ENCODE measurements at places on chromosomes 11 and 22.

- no peak for DNase-seq
Observed at GRCh38 chr11:130599073-130599654, 150.7 kb downstream of the ADAMTS15 start.

DNA sequence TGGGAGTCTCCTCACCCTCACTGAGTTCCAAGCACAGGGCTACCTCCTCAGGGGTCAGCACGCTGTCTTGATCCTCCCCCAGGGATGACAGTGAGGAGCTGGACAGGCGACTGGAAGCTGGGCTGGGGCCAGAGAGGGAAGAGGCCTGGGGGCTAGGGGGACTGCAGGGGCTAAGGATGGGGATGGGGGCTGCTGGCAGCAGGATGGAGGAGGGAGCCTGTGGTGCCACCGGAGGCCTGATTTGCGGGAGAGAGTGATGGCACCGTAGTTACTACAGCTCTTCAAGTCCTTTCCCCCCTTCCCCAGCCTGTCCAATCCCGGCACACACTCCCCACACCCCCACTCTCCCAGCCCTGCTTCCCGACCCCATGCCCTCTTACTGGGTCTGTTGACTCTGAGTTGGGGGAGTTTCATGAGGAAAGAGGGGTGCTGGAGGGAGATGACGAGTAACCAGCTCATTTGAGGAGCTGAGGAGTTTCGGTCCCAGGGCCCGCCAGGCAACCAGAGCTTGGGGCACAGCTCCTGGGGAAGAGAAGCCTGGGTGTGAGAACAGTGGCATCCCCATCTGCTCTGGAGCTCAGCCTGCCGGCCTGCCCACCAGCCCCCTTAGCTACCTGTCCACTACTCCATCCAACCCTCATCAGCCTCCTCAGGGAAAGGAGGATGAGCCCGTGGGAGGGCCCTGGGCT lies 10.5 kb downstream of the ROBO4 start:
- DNase-seq, result no peak

- DNase-seq, result no peak
Observed at GRCh38 chr11:118980191-118980881, 8.8 kb downstream of the FOXR1 start.

GRCh38 chr11:33475993-33476392 lies 218.8 kb downstream of the HIPK3 start:
- no peak for DNase-seq

- no peak for DNase-seq
Observed at GRCh38 chr22:32226326-32227104, 21.6 kb upstream of the RFPL2 start.

- DNase-seq, result no peak
Observed at GRCh38 chr22:47155131-47155885, 392.9 kb downstream of the TBC1D22A start.

- DNase-seq, result no peak
Observed at GRCh38 chr22:30429887-30430286, 4.3 kb downstream of the MTFP1 start.

DNA sequence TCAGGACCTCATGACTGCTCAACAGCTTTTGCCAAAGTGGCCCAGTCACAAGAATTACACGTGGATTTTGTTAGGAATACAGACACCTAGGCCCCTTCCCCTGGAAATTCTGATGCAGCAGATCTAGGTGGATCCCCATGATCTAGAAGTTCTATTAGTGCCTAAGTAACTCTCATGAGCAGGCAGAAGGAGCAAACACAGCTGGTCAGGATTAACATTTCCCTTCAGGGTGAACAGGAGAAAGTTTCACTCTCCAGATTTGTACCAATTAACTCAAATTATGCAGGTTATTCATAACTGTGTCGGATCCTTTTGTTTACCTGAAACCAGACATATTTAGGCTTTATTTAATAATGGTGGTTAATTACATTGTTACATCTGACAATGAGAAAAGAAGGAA lies 593.4 kb upstream of the ARHGAP42 start:
- DNase-seq, result no peak

- DNase-seq, result no peak
Observed at GRCh38 chr11:128555606-128556005, 31.8 kb downstream of the ETS1 start.

DNA sequence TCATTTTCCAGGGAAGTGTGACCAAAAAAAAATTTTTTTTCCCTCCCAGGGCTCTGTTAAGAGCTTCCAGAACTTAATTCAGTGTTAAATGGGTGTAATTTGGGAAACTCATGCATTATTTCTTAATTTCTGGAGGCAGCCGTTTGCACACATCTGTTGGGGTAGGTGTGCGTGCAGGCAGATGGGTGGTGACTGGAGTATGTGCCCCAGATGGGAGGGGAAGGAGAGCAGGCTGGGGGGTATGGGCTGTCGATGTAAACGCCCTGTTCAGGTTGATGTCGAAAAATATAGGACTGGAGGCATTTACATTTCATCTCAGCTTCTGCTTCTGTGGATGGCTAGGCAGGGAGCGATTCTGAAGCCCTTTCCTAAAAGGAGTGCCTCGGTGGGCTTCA lies 13.7 kb upstream of the SHISAL1 start:
- no peak for DNase-seq

DNA sequence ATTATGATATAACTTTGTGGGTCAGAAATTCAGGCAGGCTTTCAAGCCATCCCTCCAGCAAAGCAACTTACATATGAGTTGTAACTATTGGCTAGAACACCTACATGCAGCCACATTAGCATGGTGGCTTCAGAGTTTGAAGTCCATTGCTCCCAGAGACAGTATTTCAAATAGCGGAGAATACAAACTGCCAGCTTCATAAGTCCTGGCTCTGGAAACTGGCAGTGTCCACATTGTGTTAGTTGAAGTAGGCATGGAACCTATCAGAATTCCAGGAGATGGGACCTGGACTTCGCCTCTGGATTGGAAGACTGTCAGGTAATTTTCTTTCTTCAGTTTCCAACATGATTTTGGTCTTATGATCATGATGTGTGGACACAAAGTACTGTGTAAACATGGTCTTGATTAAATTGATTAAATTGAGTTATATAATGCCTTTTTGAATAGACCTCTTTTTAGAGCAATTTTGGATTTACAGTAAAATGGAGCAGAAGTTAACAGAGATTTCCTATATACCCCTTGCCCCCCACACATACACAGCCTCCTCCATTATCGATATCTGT lies 209.9 kb upstream of the NAV2 start:
- DNase-seq, result no peak

DNA sequence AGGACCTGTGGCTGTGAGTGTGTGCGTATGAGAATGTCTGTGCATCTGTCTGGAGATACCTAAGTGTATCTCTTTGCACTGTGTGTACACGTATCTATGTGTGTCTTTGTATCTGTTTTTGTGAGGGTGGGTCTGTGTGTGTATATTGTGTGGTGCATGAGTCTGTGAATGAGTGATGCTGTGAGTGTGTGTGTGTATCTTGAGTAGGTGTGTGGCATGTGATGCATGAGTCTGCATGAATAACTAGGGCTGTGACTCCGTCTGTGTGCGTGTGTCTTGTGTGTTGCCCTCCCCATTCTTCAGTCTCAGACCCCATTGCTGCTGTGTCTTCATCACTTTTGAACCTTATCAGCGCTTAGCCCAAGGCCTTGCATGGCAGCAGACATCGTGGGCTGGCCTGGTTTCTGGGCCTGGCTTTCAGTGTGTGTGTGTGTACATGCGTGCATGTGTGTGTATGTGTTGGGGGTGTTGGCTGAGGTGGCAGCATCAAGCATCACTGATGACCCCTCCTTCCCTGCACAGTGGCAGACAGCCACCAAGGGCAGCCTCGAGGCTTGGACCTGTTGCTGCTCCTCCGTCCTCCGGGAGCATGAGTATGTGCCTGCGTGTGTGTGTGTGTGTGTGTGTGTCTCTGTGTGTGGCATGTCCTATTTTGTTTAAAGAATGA lies 1.4 kb downstream of the SGSM1 start:
- no peak for DNase-seq

- no peak for DNase-seq
Observed at GRCh38 chr22:26196657-26197056, 27.4 kb downstream of the SEZ6L start.

- DNase-seq, result peak; percentile 28
Observed at GRCh38 chr11:68038718-68039525, at the start of gene TCIRG1. TCIRG1 (plus strand) TSS chr11:68039025; CDS start chr11:68041272, 2,247 bp downstream.

- DNase-seq, result no peak
Observed at GRCh38 chr11:63610604-63611394, 3.4 kb downstream of the PLAAT3 start.

- DNase-seq, result no peak
Observed at GRCh38 chr22:46322711-46323110, 12.8 kb upstream of the TRMU start.

DNA sequence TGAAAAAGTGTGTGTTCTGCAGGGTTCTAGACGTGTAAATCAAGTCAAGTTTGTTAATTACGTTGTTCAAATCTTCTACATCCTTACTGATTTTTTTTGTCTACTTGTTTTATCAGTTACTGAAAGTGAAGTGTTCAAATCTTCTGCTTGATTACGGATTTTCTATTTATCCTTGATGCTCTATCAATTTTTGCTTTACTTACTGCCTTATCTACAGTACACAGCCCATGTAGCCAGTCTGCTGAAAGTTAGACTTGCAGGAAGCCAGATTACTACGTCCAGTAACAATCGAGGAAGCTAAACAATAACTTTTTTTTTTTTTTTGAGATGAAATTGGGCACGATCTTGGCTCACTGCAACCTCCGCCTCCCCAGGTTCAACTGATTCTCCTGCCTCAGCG lies 15.6 kb upstream of the C11orf24 start:
- DNase-seq, result no peak

GRCh38 chr11:12232817-12233601 lies 122.6 kb downstream of the MICAL2 start:
- DNase-seq, result no peak

GRCh38 chr22:36904260-36904880 lies 9.1 kb upstream of the CSF2RB start:
- DNase-seq, result no peak

GRCh38 chr22:19824926-19825339 lies 29.7 kb downstream of the GNB1L start:
- DNase-seq, result no peak

- no peak for DNase-seq
Observed at GRCh38 chr11:117716521-117717440, 80.2 kb downstream of the DSCAML1 start.

DNA sequence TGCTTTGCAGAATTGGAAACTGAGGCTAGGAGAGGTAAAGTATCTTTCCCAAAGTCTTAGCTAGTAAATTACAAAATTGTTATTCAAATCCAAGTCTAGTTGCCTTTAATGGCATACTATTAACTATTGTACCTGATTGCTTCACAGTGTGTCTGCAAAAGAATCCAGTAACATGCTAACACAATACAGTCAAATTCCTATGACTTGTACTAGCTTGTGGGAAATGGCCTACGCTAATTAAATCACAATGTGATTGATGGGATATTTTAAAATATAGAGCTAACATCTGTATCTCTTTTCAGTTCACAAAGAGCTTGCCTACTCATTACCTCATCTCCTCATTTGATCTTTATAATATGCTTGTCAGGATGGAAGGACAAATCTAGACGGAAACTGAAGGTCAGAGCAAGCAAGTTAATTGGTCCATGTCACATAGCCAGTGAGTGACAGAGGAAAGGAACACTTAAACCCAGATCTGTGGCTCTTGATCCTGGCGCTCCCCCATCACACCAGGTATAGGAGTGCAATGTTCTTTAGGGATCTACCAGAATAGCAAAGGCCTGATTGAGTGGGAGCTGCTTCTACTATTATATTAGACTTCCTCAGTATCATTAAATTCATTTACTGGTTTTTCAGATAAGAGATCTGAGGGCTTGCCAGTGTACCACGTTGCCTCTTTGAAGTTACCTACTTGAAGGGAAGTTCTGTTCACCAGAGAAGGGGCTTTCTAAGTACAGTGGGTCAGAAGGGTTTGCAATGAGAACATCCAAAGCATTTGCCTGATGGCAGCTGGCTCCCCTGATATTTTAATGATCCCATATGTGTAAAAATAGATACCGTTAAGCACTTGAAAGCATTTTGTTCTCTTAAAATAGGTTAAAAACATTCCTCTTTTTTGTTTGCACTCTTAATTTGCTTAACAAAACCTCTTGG lies 213.6 kb upstream of the SESN3 start:
- DNase-seq, result no peak

- no peak for DNase-seq
Observed at GRCh38 chr11:44634401-44635281, 69.2 kb downstream of the CD82 start.

- no peak for DNase-seq
Observed at GRCh38 chr11:61779666-61780525, 12.5 kb downstream of the TMEM258 start.

DNA sequence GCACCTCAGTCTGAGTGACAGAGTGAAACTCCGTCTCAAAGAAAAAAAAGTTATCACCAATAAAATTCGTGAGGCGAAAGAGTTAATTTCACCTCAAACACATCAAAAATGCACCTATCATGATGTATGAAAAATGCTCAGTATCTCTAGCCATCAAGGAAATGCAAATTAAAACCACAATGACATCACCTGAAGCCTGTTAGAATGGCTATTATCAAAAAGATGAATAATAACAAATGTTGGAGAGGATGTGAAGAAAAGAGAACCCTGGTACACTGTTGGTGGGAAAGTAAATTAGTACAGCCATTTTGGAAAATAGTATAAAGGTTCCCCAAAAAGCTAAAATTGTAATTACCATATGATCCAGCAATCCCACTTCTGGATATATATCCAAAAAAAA lies 23.6 kb downstream of the CHEK2 start:
- DNase-seq, result no peak

DNA sequence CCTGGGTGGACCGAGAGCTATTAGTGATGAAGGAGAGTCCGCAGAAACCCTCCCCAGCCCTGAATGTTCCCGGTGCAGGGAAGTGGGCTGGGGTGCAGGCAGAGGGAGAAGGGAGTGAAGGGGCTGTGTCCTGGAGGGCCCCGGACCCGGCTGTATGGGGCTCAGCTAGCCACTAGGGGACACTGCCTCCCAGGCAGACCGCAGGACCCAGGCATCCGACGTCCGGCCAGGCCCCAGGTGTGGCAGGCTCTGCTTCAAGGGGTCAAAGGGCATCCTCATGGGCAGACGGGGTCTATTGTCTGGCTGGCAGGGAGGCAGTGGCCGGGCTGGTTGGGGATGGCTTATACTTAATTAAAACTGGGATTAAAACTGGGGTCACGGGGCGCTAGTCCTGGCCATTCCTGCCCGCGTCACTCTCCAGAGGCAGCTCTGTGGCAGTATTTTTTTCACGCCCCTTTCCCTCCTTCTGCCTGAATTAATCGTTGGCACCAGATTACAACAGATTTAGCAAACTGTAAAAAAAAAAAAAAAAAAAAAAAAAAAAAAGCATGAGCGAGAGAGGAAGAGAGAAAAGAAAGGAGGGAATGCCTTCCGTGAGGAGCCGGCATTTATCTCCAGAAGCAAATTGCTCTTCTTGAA lies 5.1 kb downstream of the FLRT1 start:
- DNase-seq, result no peak

GRCh38 chr11:95344932-95345642 lies 114.1 kb upstream of the SESN3 start:
- no peak for DNase-seq

GRCh38 chr22:27420817-27421361 lies 380.7 kb downstream of the MN1 start:
- DNase-seq, result no peak

GRCh38 chr11:108597736-108598355 lies 4.3 kb upstream of the EXPH5 start:
- DNase-seq, result no peak
